ENCODE measurements at places on chromosomes 16 and 17.

GRCh38 chr16:30761427-30761927, 385 bp downstream of the CFAP119 start:
- peak; percentile 59 for DNase-seq

DNA sequence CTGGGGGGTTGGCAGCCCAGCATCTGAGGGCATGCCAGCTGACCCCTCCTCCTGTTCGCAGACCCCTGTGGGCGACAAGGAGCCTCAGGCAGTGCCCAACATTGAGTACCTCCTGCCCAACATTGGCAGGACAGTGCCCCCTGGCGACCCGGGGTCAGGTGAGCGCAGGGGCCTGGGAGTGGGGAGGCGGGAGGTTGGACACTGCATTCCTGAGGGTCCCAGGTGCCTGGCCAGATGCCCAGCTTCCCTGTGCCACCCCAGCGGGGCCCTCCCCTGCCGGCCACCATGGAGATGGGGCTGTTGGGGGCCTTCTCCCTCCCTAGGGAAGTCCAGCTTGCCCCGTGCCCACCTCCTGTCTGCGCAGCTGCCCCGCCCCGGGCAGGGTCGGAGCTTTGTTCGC, 70.1 kb downstream of the ARHGAP23 start:
- no peak for DNase-seq

DNA sequence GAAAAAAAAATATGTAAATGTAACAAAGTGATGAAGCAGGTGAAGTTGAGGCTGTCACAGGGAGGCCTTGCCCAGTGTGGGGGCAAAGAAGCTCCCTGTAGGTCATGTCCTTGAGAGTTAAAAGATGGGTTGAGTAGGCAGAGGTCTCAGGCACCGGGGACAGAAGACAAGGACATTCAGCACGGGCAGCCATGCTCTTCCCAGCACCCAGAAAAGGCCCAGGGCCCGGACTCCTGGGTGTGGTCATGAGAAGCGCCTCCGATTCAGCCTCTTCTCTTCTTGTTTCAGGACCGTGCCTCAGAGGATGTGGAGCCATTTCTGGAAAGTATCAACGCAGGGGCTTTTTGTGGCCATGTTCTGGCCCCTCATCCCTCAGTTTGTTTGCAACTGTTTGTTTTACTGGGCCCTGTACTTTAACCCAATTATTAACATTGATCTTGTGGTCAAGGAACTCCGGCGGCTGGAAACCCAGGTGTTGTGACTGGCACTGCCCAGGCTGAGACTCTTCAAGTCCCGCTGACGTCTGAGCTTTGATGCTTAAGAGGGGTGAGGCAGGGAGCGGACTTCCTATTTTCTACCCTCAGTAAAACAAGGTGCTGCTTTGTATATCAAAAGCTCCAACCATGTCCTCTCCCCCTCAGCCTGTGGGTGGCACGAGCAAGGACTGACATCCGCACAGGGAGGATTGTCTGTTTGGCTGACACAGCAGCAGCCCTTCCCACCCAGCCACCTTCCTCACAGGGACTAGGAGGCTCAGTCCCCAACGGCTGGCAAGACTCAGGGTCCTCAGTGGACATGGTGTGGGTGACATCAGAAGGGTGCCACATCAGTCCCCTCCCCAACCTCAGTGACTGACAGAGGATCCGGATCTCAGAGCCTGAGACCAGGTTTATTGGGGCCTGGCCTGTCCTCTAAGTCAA, 26.5 kb downstream of the PLA2G10 start:
- no peak for DNase-seq

GRCh38 chr17:16584273-16584995, 15.4 kb upstream of the ZNF287 start:
- peak; percentile 95 for DNase-seq

GRCh38 chr16:67975321-67976105, 4.8 kb downstream of the DPEP3 start:
- no peak for DNase-seq

DNA sequence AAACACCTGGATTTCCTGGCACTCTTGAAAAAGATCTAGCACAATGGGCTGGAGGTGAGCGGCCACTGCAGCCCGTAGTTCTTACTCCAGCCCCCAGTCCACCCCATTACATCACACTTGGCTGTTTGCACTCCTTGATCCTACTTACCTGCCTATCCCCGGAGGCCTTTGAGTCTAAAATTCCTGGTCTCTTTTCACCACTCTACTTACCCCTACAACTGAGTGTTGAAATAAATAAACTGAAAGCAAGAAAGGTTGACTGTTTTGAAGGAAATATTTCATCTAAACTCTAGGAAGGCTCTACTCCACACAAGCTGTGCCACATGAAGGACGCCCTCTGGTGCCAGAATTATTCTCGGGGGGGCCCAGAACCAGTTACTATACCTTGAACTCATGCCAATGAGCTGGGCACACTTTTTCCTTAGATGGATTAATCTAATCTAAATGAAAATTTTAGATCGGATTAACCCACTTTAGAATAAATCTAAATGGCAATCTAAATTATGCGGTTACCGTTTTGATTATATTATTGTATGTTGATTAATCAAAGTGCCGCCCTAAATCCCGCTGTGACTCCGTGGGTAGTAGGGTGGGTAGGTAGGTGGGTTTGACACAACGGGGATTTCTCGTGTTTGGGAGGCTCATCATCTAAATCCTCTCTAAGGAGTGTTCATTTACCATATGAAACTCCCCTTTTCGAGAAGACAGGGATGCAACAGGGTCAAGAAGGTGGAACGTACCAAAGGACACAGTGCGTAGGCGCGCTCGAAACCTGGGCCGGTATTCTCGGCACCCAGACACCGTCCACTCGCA, 651 bp upstream of the EIF1 start:
- peak; percentile 56 for DNase-seq

DNA sequence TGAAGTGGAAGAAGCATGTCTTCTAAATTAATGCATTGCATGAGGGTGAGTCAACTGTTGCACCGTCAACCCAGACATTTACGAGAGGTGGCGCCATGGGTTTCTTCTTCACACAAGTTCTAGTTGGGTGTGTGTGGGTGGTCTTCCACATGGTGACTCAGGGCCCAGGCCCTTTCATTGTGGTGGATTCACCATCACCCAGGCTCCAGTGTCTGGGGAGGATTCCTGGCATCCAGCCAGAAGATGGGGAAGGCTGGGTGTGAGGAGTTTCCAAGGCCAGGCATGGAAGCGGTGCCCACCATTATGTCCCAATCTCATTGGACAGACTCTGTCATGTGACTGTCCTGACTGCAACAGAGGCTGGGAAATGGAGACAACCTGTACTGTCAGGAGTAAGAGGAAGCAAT, 21.4 kb upstream of the JPH3 start:
- no peak for DNase-seq

DNA sequence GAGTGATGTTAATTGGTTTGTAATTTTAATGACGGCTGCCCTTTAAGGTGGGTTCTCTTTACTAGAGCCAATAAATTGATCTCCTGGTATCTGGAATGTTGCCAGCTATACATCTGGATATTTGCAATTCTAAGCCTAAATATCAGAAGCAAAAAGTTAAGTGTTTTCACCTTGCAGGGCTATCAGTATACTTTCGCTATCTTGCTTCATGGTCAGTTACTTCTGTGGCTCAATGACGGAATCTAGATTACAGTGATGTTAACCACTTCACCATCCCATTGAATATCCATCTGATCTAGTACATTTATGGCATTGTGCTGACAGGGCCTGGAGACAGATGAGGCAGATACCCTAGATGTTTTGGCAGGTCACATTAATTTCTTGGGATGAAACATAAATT, 28.3 kb downstream of the CCL4 start:
- DNase-seq, result no peak

- peak; percentile 69 for DNase-seq
Measured at GRCh38 chr16:3690980-3691720, 26.2 kb downstream of the TRAP1 start.

DNA sequence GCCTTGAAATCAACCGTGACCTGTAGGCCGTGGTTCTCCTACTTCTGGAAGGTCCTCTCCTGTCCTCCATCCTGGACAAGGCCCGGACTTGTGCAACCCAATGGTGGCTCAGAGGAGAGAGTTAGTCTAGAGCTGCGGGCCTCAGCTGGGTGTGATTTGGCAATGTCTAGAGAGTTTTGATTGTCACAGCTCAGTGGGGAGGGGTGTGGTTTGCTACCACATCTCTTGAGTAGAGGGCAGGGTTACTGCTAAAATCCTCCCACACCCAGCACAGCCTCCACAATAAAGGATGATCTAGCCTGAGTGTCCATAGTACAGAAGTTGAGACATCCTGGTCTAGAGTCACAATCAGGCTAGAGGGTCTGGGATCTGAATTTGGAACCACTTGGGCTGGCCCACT, 40.3 kb downstream of the MYH13 start:
- DNase-seq, result no peak

Measured in femur (tissue), 1 donor.